IMR-90 (cell line): ENCODE measurements at places on chromosomes 1 and 21. TPM values are rescaled to one million over a fixed set of nuclear protein-coding genes. Genes with fewer than 3 reads are reported as not detected.

PDC gene
- not detected in 2 replicates for polyA plus RNA-seq

GRCh38 chr1:23484253-23485001 lies 448 bp upstream of the ASAP3 start:
- peak; percentile 89 for DNase-seq

GRCh38 chr1:97488530-97488929 lies 432.3 kb downstream of the DPYD start:
- DNase-seq = no peak

- DNase-seq = no peak
Observed at GRCh38 chr1:207330011-207330710, 8.7 kb downstream of the CD55 start.

NBPF4 gene
- polyA plus RNA-seq = not detected in 2 replicates
